ENCODE measurements at places on chromosomes 1 and 21. TPM values are rescaled to one million over a fixed set of nuclear protein-coding genes. Genes with fewer than 3 reads are reported as not detected.

TMPRSS15 gene
- not detected for total RNA-seq

VASH2 gene
- total RNA-seq = 0.26 TPM

FOXD3 gene
- not detected for total RNA-seq

VWA5B1 gene
- not detected for total RNA-seq

EXTL1 gene
- total RNA-seq = 0.20 TPM

CDC7 gene
- total RNA-seq = 1.8 TPM

UTS2 gene
- total RNA-seq = not detected

FLG2 gene
- total RNA-seq = not detected

LINGO4 gene
- total RNA-seq = not detected

JAM2 gene
- 3.3 TPM for total RNA-seq

SPATA17 gene
- 0.66 TPM for total RNA-seq

GPR3 gene
- 0.20 TPM for total RNA-seq

Measured in smooth muscle cell of the pulmonary artery (primary cell).